ENCODE measurements at places on chromosomes 3 and 15.

DNA sequence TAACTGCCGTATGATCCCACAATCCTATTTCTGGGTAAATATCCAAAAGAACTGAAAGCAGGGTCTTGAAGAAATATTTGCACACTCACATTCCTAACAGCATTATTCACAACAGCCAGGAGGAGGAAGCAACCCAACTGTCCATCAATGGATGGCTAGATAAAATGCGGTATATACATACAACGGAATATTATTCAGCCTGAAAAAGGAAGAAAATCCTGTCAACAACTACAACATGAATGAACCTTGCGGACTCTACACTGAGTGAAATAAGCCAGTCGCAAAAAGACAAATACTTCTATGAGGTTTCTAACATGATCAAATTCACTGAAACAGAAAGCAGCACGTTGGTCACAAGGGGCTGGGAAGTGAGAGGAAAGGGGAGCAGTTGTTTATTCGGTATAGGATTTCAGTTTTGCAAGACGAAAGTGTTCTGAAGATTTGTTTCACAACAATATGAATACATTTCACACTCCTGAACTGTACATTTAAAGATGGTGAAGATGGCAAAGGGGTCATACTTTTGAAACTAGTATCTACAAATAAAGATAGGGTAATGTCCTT is 6.2 kb downstream of the DLG1 start:
- peaks cover 48% of the 10 kb centered on the region for H3K4me1 ChIP-seq
- no peaks in the 10 kb centered on the region for H3K27me3 ChIP-seq
- H3K4me3 ChIP-seq = no peak overlapping the region

DNA sequence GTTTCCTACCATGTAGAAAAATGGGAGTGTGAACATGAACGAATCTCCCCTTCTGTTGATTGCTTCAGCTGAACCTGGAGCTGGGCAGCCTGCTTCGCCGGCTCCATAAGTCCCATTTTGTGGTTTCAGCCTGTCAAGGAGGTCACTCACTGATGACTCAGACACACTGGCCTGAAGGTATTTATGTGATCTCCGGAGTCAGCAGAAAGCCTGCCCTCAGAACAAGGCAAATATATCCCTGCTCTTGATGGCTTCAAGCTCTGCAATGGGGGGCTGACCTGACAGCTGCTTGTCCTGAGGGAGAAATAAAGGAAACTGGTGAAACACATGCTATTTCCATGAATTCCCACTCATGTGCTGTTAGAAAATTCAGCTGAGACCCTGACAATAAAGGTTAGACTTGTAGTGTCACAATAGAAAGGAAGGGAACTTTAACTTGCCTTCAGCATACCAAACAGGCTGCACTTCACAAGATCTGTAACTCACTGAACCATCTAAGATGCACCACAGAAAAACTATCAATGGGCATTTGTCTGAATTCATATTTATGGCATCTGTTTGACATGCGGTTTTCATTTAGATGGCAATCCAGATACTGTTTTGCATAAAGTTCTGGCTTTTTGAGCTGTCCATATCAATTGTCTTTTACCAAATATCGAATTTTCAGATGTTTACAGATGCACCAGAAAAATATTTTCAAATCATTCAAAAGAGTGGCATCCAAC is 282.0 kb upstream of the VEPH1 start:
- H3K36me3 ChIP-seq = no peaks in the 10 kb centered on the region
- H3K4me1 ChIP-seq = peaks cover 38% of the 10 kb centered on the region
- H3K27me3 ChIP-seq = no peaks in the 10 kb centered on the region
- peak; percentile 57 for DNase-seq
- no peak overlapping the region for H3K27ac ChIP-seq

DNA sequence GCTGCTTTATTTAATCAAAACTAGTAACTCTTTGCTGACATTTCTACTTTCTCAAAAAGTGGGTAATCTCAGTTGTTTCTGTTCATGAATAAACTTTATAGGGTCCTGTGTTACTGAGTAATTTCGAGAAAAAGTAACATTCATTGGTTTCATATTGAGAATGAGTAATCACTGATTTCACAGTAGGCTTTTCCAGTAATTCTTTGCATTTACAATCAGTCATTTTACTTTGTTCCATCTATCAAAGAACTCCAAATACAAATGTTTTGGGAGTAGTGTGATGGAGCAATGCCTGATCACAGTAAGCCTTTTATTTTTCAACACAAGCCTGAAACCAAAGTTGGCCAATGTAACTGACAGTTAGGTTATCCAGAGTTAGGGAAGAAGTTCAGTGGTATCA is 353.6 kb downstream of the ULK4 start:
- H3K27me3 ChIP-seq = no peaks in the 10 kb centered on the region
- no peak overlapping the region for H3K27ac ChIP-seq
- H3K4me1 ChIP-seq = no peaks in the 10 kb centered on the region

GRCh38 chr15:66773129-66773873 is 71.3 kb downstream of the SMAD6 start:
- no peak overlapping the region for H3K4me3 ChIP-seq
- no peak overlapping the region for H3K27ac ChIP-seq
- DNase-seq = no peak
- peaks cover 9% of the 10 kb centered on the region for H3K27me3 ChIP-seq
- H3K4me1 ChIP-seq = no peaks in the 10 kb centered on the region
